ENCODE measurements at places on chromosomes 5 and 9.
A peak's percentile ranks its signal among the peaks of the same experiment; 100 is the strongest.

DNA sequence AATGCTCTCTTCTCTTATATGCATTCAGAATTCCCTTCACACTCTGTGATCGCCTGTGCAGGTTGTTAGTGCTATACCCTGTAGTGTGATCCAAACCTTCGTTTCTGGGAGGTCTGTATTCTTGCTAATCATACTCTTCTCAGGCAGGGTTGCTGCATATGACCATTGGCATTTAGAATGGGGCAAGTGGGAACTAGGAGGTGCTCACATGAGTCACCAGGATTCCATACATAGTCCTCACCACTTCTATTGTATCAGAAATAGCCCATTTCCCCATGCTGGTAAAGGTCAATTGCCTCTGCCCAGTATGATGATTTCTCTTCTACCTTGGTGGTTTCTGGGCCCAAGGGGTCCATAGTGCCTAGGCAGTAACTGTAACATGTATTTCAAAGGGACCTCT is 443.5 kb upstream of the CDH6 start:
- no peak for DNase-seq

- DNase-seq: no peak
Measured at GRCh38 chr5:137142764-137143605, 356.1 kb downstream of the SPOCK1 start.

DNA sequence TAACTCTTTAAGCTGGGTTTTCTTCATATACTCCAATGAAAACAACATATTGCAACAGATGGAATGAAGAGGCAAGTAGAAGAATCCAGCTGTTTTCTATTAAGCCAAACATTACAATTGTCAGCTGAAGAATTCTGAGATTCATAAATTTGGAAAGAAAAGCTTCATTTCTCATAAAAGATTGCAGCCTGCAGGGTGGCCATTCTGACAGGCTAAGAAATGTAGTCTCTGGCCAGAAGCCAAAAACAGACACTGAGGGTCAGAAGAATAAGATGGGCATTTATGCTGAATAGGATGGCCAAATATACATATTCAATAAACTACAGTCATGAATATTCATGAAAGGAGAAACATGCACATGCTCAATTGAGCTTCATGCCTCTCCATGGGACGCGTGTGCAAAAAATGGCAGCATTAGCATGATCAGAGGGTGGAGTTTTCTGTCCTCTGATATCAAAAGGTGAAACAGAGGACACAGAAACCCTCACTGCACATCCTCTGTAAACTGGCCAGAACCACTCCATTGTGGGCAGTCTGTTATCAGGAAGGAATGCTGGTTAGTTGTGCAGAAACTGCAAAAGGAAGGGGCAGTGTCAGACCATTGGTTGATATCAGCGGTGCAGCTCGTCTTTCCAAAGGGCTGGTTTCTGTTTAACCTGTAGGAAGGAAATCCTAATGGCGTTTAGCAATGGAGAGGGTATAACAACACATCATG is 50.2 kb downstream of the FXN start:
- DNase-seq: no peak

DNA sequence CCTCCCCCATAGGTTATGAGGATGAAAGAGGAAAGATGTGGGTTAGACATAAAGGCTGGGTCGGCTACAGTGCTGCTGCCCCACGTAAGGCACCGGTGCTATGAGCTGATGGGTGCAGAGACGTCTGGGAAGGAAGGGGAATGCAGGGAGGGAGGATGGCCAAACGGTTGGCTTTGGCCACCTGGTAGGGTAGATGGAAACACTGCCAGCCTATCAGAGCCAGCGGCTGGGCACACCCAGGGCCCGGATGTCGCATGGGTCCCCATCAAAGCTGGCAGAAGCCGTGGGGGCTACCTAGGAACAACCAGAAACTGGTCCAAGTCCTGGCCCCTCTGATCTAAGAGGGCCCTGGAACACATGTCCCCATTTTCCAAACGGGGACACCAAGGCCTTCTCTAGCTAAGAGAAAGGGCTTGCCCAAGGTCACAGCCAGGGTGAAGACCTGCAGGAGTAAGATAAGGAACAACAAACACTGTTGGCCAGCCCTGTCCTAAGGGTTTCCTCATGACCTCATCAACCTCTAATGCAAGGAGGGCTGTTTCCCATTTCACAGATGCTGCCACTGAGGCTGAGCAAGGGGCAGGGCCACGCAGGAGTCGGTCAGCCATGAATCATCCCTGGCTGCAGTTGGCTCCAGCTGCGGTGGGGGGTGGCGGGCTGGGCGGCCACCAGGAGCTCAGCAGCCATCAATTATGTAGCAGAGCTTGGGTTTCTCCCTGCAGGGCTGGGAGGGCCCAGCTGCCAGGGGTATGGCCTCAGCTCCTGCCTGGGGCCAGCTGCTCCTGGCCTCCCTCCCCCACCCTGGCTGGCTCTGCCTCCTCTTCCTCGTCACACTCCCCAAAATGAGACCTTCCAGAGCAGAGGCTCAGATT is 4.9 kb downstream of the SH3GLB2 start:
- no peak for DNase-seq

DNA sequence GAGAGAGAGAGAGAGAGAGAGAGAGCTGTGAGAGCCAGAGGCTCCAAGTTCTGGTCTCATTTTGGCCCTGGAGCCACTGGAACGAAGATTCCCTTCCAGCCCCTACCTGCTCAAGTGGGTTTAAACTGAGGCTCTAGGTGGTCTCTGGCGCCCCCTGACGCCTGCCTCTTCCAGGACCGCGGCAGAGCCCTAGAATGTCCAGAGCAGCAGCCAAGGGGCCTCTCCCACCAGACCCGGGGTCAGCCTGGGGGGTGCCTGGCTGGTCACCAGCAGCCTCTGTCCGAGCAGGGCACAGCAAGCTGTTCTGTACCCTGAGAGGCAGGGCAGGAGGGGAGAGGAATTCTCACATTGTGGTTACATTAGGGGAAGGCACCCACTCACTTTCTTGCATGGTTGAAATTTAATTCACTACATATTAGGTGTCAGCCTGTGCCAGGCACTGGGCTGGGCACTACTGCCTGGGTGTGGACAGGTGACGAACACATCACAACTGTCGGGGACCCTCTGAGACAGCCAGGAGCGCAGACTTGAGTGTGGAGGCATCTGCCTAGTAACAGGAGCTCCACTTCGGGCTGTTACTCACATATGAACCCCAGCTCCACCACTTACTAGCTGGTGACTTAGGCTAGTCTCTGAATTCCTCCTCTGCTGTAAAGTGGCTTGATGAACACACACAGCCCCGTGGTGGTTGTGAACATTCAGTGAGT is 44.5 kb downstream of the AMBP start:
- no peak for DNase-seq

DNA sequence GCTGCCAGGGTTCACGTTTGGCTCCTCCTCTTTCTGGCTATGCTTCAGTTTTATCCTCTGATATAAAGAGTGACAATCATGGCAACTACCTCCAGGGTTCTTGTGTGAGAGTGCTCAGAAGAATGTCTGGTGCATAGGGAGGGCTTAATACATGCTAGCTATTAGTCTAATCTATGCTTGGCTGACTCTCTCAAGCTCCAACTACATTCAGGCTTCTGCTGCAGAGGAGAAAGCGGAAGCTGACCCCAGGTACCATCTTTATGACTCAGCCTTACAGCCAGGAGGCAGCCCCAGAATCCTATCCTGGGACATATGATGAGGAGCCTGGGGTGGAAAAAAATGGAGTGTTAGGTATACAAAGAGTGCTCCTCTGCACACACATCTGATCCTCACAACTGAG is 32.1 kb upstream of the RASGRF2 start:
- no peak for DNase-seq

DNA sequence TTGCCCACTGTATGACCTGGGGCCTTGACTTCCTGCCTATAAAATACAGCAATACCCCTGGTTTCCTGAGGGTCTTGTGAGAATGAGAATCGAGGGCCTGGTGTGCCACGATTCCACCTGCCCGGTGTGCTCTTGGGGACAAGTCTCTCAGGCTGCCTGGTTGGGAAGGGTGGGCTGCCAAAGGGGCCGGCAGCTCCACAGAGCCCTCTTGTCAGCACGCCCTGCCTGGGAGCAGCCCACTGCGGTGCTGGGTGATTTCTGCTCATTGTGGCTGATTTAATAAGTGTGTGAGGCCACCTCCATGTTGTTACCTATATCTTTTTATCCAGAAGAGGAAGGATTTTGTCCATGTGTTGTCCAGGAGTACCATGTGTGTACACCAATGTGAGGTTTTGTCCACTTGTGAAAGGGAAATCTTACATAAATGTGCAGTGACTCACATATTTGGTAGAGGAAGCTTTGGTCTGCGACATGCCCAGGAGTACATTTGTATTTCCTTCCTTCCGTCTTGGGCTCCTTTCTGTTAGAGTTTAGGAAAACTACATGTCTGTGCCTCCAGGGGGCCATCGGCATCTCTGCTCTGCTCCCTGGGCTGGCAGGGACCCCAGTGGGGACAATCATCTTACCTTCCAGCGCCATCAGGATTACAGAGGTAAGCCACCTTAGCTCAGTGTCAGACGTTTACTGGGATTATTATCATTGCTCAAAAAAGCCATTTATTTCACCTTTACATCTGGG is 108.6 kb downstream of the PHF2 start:
- no peak for DNase-seq

DNA sequence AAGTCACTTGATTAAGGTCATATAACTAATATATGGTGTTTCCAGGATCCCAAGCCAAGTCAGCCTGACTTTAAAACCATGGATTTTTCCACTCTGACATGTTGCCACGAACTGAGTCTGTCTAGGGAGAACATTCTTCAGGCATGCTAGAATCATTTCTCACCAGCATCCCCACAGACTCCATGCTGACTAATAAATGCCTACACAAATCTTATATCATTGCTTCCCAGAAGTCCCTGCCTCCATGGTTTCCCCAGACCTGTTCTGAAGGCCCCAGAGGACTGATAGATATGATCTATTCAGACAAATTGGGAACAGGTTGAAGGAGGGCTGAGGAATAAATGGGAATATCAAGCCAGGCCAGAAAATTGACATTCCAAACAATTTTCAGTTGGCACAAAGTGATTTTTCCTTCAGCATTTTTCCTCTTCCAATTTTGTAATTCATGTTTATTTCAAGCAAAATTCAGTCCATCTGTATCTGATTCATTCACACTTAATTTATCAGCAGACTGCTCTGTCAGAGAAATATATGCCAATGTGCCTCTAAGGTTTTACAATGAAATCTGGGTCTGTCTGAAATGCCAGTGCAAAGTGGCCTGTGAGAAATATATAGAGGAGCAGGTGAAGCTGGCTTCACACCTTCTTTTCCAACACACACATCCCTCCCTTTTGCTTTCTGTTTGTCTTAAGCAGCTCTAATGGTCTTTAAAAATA is 413.6 kb upstream of the TNC start:
- DNase-seq: no peak

GRCh38 chr5:144370273-144370672 is 199.6 kb downstream of the KCTD16 start:
- DNase-seq: no peak

GRCh38 chr9:114027863-114028465 is 50.1 kb downstream of the AMBP start:
- DNase-seq: no peak

GRCh38 chr5:95620030-95620869 is at the start of gene GPR150:
GPR150 (plus strand) TSS chr5:95620087; CDS start chr5:95620276, 189 bp downstream.
- DNase-seq: peak; percentile 6

DNA sequence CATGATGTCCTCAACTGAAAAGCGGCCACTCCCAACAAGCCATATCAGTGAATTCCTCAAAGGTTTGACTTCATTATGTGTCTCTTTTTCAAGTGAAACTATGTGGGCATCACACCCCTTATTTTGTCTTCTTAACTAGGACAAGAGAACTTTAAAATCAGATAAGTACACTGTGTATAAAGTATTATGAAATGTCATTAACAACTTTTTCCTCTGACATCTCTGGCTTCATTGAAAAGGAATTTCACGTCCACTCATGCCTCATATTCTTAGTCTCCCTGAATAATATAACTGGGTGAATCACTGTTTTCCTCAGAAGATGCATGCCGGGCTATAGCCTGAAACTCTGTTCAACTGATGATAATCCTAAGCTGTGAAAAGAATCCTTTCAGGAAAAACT is 415.8 kb downstream of the ACTL7B start:
- no peak for DNase-seq

DNA sequence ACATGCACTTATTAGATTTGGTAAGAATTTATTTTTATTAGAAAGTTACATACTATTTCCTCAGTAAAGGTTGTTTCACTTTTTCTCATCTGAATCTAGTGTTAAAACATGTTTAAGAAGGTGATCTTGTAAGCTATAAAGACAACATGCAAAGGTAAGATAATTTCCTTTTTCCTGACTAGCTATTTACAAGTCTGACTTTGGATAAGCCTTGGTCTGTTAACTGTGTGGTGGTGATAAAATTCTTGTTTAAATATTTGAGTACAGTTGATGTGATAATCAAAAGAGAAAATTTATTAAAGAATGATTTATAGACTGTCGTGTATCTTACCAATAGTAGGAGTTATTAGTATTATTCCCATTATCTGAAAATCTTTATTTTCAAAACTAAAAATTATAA is 36.9 kb upstream of the GPR21 start:
- DNase-seq: no peak

DNA sequence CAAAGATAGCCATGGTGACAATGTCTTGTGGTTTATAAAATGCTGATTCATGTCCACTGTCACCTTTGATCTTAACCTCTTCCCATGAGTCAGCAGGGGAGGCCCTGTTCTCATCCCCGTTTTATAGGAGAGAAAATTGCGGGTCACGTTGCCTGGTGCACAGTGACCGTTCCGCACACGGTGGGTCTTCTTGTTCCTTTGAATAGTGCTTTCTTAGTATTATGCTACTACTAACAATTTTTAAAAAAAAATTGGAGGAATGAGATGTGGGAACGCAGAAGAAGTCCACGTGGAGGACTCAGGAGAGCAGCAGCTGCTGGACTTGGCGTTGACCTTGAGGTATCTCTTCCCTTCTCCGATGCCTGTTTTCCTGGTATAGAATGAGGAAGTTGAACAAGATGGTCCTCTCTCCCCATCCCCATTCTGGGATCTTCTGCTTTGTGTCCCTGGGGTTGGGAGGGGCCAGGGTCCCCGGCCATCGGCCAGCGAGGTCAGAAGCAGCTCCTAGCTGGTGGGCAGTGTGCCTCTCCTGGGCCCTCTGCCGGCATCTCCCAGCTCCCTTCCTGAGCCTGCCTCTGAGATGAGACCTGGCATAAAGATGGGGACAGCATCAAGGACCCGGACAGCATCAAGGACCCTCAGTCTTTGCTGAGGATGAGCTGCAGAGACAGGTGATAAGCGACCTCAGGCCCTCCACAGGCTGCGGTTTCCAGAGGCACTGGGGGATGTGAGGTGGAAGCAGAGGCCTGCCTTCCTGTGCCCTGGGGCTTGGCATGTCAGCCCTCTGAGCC is 143.9 kb downstream of the C9orf50 start:
- no peak for DNase-seq

- DNase-seq: no peak
Measured at GRCh38 chr5:9479361-9479760, 66.5 kb downstream of the SEMA5A start.

- DNase-seq: peak; percentile 14
Measured at GRCh38 chr9:129962889-129963703, 79.9 kb downstream of the FNBP1 start.

GRCh38 chr5:9601055-9601739 is 29.0 kb downstream of the TAS2R1 start:
- no peak for DNase-seq
